Stimulated activated naive CD8-positive, alpha-beta T cell treated with anti-CD3 and anti-CD28 coated beads, Interleukin-15, amount 100 ng/mL, for 72 hours (primary cell): ENCODE measurements at places on chromosomes 1 and 21.

- no peak for DNase-seq
These were observed 99.2 kb upstream of the BTG3 start for GRCh38 chr21:17711896-17712295.

- no peak for DNase-seq
These were observed 37.1 kb upstream of the RAP1GAP start for GRCh38 chr1:21706151-21706835.

GRCh38 chr1:212179394-212180076 lies 105.7 kb upstream of the PPP2R5A start:
- no peak for DNase-seq

GRCh38 chr1:45488666-45489377 lies 2.1 kb downstream of the TESK2 start:
- no peak for DNase-seq

- DNase-seq = no peak
These were observed 188.7 kb downstream of the CHRM3 start for GRCh38 chr1:239575113-239575512.

DNA sequence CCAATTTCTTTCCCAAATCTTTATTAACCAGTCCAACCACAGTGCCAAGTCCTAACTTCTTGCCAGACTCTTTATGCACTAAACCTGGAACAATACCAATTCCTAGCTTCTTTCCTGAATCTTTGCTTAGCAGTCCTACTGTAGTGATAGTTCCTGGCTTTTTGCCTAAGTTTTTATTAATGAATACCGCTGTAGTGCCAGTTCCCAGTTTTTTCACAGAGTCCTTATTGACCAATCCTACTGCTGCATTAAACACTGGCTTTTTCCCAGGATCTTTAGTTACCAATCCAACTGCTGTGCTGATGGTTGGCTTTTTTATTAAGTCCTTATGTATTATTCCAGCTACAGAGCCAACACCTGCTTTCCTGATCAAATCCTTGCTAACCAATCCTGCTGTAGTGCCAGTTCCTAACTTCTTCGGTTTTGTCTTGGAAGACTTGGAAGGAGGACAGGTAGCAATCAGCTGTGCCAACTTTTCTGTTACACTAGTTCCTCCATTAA lies 80.8 kb downstream of the ASH1L start:
- DNase-seq = no peak

- no peak for DNase-seq
These were observed 51.1 kb downstream of the PRDM16 start for GRCh38 chr1:3120140-3120539.

- DNase-seq = no peak
These were observed 705 bp upstream of the SLC50A1 start for GRCh38 chr1:155134880-155135414.

- DNase-seq = no peak
These were observed 169.9 kb downstream of the HS2ST1 start for GRCh38 chr1:87084244-87084836.

- DNase-seq = no peak
These were observed 154.8 kb upstream of the GRIK3 start for GRCh38 chr1:37189111-37189510.

GRCh38 chr1:66527686-66528085 lies 6.3 kb upstream of the SGIP1 start:
- no peak for DNase-seq

DNA sequence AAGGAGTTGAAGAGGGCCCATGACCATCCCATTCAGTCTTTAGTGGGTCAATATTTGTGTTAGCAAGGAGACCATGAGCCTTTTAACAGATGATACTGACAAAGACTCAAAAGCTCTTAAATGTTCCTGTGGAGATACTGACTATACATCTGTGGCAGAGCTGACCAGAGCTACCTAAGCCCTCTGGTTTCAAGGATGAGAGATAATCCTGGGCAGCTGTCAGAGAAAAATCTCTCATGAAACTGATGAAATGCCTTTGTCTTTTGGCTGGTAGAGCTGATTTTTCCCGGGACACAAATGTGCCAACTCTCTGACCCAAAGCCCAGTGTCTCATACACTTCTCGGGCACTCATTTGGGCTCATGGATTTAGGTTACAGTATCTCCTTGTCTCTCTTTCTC lies 100.9 kb downstream of the XCL2 start:
- DNase-seq = no peak

DNA sequence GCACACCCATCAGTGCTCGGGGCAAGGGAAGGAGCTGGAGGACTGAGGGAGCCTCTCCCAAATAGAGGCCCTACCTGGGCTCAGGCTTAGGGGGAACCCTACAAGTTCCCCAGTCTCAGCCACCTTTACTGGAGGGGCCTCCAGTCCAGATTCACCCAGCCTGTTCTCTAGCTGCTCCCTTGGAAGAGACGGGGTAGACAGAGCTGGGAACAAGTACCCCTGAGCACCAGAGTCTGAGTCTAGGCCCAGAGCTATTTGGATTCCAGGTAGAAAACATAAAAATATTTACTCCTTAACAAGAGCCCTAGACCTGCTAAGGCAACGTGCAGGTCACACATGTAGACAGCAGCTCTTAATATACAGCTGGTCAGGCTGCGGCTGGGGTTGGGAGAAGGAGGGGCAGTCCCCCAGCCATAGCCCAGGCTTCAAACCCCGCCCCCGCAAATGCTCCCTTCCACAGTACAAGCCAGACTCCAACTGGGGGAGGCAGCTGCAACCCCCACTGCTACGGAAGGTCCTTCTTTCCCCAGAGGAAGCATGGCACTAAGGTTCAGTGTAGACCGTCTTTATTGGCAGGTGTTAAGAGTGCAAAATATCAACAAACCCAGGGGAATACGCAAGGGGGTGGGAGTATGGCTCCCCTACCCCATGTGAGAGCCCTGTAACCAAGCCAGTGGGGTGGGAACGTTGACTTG lies 8.0 kb downstream of the TENT5B start:
- DNase-seq = no peak

DNA sequence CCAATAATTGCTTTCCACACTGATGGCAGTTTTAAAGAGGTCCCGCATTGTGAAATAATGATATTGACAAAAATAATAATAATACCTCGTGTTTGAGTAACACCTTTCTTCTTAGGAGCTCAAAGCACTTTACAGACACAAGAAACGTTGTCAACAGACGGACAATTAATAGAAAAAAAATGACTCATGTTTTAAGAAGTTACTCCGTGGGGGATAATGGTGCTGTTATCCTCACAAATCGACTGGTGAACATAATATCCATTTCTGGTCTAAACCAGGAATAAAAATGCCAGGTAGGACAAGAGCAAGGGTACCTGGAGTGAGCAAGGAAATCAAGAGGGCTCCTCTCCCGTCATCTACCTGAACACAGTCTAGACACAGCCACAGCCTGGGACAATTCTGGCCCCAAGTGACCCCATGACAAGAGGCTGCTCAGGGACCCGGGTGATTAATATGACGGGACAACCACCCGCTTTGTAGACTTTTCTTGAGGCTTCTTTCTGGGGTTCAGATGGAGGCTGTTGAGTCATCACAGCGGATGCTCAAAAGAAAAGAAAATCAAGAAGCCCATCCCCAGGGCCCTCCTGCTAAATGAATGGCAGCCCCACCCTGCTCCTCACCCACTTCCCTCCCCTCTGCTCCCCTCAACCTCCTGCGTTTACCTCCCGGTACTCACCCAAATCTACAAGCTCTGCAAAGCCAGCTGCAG lies 146.2 kb upstream of the IRF2BP2 start:
- no peak for DNase-seq

GRCh38 chr1:210438928-210439841 lies 110.5 kb downstream of the HHAT start:
- DNase-seq = no peak

DNA sequence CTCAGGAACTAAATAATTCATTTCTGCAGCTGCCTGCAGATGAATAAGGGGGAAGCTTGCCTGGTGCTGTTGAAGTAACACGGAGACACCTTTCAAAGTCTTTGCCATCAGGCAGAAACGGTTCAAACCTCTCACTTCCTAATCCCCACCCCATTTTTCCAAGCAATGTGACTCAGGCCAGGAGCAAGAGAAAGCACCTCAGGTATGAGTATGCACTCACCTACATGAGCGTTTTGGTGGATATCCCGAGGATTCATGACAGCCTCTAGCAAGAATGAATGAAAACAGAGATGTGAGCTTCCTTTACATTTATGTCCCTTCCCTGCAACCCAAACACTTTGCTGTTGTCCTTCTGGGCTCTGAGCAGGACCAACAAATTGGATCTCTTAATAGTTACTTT lies 63.4 kb upstream of the LAX1 start:
- no peak for DNase-seq

DNA sequence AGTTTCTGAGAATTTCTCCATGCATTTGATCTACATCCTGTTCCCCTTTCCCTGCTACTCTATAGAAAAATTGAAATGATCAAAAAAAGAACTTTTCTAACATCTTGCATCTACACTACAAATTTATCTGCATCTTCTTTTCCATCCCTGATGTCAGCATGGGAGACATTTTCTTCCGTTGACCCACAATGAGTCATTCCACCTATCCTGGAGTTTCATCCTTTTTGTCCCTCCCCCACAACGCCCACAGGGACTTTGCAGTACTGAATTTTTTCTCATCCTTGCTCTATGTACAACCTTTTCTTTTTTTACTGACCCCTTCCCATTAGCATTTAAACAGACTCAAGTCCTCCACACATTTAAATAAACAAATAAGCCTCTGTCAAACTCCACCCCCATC lies 112.2 kb upstream of the MROH9 start:
- DNase-seq = no peak

DNA sequence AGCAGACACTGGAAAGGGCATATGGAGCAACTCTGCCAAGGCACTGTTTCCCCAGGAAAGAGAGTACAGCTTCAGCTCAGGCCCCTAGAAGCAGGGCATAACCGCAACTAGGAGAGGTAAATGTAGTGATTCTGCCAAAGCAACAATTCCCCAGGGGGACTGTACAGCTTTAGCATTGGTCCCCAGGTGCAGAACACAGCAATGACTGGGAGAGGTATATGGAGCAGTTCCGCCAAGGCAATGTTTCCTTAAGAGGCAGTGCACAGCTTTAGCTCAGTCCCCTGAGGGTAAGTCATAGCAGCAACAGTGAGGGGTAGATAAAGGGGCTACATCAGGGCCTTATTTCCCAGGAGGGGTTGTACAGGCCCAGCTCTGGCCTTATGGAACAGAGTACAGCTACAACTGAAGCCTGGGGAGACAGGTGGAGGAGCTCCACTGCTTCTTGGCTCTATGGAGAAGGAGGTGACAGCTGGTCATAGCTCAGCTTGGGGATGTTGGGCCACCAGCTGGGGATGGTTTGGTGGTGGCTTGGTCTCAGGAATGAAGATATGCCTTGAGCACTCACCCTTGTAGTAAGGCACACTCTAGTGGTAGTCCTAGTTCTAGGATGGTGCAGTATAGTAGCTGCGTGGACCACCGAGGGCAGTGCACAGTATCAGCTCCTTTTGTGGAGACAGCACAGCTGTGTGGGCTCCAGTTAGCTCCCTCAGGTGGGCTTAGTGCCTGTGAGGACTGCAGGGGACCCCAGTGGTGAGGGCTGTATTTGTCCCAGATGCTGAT lies 582.7 kb downstream of the PTPRC start:
- no peak for DNase-seq

- no peak for DNase-seq
These were observed 48.5 kb upstream of the ECE1 start for GRCh38 chr1:21338573-21339355.

- no peak for DNase-seq
These were observed 90.5 kb upstream of the JUN start for GRCh38 chr1:58874342-58874741.

- DNase-seq = no peak
These were observed 73.2 kb upstream of the DNAJC6 start for GRCh38 chr1:65235867-65236805.

DNA sequence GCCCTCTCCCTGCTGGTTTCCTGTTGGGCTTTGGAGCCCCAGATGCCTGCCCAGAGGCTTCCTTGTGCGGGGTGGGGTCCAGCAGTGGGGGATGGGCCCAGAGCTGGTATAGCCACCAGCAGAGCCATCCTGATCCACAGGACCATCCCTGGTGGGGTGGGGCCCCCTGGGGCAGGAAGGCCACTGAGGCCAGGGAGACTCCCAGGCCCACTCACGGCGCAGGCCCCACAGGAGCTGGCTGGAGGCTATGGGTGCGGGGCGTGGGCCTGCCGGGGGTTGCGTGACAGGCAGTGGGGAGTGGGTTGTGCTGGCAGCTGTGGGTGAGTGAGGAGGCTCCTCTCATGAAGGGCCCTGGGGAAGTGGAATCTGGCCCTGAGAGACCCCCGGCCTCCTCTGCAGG lies 5.7 kb downstream of the LRRC3 start:
- DNase-seq = no peak

DNA sequence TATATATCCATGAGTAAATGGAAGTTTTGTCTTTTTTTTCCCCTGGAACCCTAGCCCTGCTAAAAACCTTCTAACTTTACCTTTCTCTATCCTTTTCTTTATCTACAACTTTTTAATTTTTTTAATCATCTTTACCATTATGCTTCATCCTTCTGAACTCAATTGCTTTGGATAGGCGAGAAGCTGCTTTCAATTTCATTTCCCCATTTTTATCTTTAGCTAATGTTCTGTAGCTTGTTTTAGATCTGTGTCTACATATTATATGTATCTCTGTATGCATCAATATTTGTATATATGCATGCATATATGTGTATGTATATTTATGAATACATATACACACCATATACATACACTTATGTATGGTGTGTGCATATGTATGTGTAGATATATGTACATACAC lies 57.4 kb downstream of the PTPRC start:
- DNase-seq = no peak

DNA sequence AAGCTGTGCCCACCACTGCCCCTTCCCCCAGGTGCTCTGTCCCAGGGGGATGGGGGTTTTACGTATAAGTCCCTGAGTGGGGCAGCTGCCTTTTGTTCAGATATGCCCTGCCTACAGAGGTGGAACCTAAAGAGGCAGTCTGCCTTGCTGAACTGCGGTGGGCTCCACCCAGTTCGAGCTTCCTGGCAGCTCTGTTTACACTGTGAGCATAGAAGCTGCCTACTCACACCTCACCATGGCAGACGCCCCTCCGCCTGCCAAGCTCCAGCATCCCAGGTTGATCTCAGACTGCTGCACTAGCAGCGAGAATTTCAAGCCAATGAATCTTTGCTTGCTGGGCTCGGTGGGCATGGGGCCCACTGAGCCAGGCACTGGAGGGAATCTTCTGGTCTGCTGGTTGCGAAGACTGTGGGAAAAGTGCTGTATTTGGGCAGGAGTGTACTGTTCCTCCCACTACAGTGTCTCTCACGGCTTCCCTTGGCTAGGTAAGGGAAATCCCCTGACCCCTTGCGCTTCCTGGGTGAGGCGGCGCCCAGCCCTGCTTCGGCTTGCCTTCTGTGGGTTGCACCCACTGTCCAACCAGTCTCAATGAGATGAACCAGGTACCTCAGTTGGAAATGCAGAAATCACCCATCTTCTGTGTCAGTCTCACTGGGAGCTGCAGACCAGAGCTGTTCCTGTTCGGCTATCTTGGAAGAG lies 17.6 kb upstream of the RWDD3 start:
- no peak for DNase-seq

DNA sequence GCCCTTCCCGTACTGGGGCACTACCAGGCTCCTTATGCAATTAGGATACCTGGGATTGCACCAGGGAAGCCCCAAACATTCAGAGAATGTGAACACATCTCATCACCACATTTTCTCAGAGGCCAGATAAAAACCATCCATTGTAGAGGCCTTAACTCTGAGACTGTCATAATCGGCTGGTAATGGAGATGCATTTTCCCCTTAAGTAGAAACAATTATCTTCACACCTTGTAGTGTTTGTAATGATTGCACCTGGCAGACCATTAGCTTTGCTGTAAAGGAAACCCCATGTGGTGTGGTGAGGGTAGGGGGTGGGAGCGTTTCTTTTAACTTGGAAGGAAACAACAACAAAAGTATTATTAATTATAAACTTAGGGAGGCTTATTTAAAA lies 90.0 kb upstream of the TLR5 start:
- no peak for DNase-seq
